Immature natural killer cell (primary cell): ENCODE measurements at places on chromosomes 11 and 22. TPM values are rescaled to one million over a fixed set of nuclear protein-coding genes. Genes with fewer than 3 reads are reported as not detected.

GRCh38 chr11:6755303-6755952, 16.3 kb downstream of the OR2AG2 start:
- no peak overlapping the region for H3K4me3 ChIP-seq
- peaks cover 1% of the 10 kb centered on the region for H3K27me3 ChIP-seq
- DNase-seq = peak; percentile 48
- no peaks in the 10 kb centered on the region for H3K36me3 ChIP-seq
- H3K4me1 ChIP-seq = no peaks in the 10 kb centered on the region
- H3K27ac ChIP-seq = no peak overlapping the region

DNA sequence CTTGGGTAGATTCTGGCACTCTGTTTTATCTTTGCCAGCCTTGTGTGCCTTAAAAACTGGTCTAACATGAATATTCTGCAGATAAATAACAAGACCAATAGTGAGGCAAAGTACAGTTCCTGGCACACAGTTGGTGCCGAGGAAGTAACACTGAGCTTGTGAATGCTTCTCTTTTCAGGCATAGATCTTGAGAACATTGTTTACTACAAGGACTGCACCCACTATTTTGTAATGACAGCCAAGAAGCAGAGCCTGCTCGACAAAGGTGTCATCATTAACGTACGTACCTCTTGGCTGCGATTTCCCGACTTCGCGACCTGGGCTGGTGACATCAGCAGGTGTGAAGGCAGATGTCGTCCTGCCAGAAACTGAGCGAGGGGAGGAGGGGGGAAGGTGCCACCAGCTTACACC, 105.7 kb downstream of the MICAL2 start:
- H3K4me3 ChIP-seq = peak overlapping the region; percentile 67
- peaks cover 13% of the 10 kb centered on the region for H3K27me3 ChIP-seq
- H3K27ac ChIP-seq = peak overlapping the region; percentile 99
- H3K36me3 ChIP-seq = peaks cover 45% of the 10 kb centered on the region

DNA sequence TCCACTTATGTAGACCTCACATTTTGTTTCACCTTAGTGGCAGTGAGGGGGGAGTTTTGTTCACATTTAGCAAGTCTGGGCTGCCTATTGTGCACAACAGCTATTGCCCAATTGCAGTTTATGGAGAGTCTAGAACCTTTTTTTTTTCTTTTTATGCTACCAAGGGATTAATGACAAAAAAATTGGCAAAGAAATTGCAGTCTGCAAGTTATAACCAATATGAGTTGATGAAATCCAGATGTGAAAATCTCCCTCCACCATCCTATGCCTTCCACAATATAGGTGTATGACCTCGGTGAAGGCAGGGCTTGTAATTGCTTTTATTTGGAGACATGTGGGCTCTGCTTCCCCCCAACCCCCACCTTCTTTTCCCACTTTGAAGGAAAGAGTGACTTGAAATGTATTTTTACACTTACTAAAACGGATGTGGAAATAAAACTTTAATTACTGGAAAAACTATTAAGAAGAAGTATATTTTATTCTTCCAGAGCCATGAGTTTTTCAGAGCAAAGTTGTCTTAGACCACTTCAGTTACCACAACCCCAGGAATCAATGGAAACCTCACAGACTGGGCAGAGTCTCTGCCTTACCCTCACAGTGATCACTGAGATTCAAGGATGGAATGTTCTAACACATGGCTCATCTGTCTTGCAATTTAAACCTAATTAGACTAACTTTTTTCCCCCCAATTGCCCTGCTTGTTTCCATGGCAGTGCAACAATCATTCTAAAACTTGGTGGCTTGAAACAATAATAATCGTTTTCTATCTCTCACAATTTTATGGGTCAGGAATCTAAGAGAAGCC, 120.8 kb upstream of the SLC5A12 start:
- no peak for DNase-seq
- H3K27ac ChIP-seq = no peak overlapping the region
- no peaks in the 10 kb centered on the region for H3K36me3 ChIP-seq
- H3K27me3 ChIP-seq = no peaks in the 10 kb centered on the region

GRCh38 chr22:30605449-30606110, 1.4 kb upstream of the TCN2 start:
- peak overlapping the region; percentile 36 for H3K27ac ChIP-seq
- peaks cover 3% of the 10 kb centered on the region for H3K27me3 ChIP-seq
- H3K4me3 ChIP-seq = peak overlapping the region; percentile 74
- peaks cover 24% of the 10 kb centered on the region for H3K4me1 ChIP-seq
- DNase-seq = peak; percentile 29

Gene OR56B4
- not detected for polyA plus RNA-seq

Gene CLDN5
- 0.46 TPM for polyA plus RNA-seq

Gene WT1
- polyA plus RNA-seq = not detected
